ENCODE measurements at places on chromosomes 11 and 22.

- no peak overlapping the region for H3K4me3 ChIP-seq
- H3K36me3 ChIP-seq = no peaks in the 10 kb centered on the region
- peaks cover 13% of the 10 kb centered on the region for H3K4me1 ChIP-seq
- H3K27me3 ChIP-seq = peaks cover 64% of the 10 kb centered on the region
- no peak for DNase-seq
These were observed 38.7 kb upstream of the ATXN10 start for GRCh38 chr22:45632791-45633515.

- peak overlapping the region; percentile 17 for H3K27ac ChIP-seq
- peaks cover 62% of the 10 kb centered on the region for H3K4me1 ChIP-seq
- DNase-seq = no peak
- no peaks in the 10 kb centered on the region for H3K27me3 ChIP-seq
- H3K36me3 ChIP-seq = no peaks in the 10 kb centered on the region
- H3K4me3 ChIP-seq = no peak overlapping the region
These were observed 172.5 kb upstream of the TMEM45B start for GRCh38 chr11:129643031-129643721.

GRCh38 chr22:50701428-50702154, 29.0 kb downstream of the SHANK3 start:
- H3K27ac ChIP-seq = no peak overlapping the region
- H3K4me1 ChIP-seq = peaks cover 16% of the 10 kb centered on the region
- no peaks in the 10 kb centered on the region for H3K36me3 ChIP-seq
- DNase-seq = no peak

- no peaks in the 10 kb centered on the region for H3K36me3 ChIP-seq
- peak; percentile 48 for DNase-seq
- no peaks in the 10 kb centered on the region for H3K4me1 ChIP-seq
- H3K27me3 ChIP-seq = no peaks in the 10 kb centered on the region
These were observed 11.8 kb downstream of the TUB start for GRCh38 chr11:8092587-8093424.

All from activated CD4-positive, alpha-beta memory T cell treated with anti-CD3 and anti-CD28 coated beads, Interleukin-2, amount 10 ng/mL, durations not matched to agents 7 days and 5 days (primary cell).